ENCODE measurements at places on chromosomes 7 and 10.

GRCh38 chr10:16909961-16910792, 93.0 kb upstream of the RSU1 start:
- no peak for DNase-seq

DNA sequence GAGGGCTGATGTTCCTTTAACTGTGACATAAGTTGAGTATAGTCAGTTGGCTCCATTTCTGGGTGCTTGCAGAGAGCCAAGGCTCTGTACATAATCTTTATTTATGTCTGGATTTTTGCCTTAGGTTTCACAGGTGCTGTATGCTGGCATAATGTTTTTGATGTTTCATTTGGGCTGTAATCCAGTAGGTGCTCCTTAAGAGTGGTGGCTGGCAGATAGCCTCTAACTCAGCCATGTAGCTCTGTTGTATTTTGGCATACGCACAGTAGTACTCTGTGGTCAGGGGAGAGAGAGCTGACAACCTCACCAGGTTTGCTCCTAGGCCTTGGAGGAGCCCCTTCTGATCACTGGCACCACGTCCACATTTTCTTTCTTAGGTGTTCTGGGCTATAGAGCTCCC, 61.1 kb downstream of the RNF133 start:
- DNase-seq, result no peak

DNA sequence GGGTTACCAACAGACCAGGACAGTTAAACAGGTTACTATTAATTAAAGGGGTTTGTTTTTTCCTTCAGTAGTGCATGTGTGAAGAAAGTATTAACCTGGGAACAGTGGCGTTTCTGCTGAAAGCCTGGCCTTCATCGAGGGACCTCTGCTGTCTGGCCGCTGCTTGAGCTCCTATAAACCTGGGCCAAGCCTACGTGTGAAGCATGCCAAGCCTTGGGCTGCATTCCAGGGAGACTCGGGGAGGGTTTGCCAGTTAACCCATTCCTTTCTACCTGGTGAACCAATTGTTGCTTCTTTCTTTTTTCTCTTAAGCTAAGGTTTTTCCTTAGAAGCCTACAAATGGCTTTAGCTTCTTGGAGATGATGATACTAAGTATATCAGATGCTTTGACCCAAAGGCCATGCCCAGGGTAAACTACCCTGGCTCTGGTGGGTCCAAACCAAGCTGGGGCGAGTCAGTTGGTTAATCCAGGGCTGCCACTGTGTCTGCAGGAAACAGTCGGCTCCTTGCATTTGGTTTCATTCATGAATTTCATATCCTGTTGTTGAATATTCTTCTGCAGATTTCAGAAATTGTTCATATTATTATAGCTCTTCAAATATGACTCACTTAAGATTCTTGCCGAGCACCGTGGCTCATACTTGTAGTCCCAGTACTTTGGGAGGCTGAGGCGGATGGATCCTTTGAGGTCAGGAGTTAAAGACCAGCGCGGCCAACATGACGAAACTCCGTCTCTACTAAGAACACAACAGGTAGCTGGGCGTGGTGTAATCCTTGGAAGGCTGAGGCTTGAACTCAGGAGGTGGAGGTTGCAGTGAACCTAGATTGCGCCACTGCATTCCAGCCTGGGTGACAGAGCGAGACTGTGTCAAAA, 23.8 kb downstream of the PFKP start:
- no peak for DNase-seq

- DNase-seq, result no peak
These were observed at the start of gene NEUROD6 for GRCh38 chr7:31340603-31341002. NEUROD6 (minus strand) TSS chr7:31340726; CDS start chr7:31339268, 1,458 bp downstream.

DNA sequence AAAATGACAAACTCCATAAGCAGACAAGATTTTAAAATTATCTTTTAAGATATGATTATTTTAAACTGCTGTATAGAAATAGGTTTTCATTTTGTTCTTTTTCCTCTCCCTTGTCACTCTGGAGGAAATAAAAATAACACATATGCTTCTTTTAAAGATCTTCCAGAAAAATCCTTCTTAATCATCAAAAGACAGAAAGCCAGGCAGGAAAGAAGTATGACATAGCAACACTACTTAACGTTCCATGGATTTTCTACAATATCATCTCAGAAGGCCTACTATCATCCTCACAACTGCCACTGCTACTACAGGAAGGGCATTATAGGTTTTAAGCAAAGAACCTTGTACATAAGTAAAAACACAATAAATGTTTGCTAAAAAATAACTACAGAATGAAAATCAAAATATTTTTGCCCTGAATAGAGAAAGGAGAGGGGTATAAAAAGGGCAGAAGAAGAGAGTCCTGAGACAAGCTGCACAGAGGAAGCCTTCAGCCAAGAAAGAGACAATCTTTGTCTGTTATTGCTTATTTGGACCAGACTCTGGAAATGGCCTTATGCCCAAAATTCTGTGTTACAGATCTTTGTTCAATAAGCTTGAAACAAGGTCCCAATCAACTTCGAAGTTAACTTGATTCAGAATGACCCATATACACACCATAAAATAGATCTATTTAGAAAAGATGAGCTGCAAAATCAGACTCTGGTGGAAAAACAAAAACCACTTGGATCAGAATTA, 67.8 kb downstream of the ABI1 start:
- no peak for DNase-seq

- no peak for DNase-seq
These were observed 10.5 kb downstream of the LSM5 start for GRCh38 chr7:32479574-32480200.

DNA sequence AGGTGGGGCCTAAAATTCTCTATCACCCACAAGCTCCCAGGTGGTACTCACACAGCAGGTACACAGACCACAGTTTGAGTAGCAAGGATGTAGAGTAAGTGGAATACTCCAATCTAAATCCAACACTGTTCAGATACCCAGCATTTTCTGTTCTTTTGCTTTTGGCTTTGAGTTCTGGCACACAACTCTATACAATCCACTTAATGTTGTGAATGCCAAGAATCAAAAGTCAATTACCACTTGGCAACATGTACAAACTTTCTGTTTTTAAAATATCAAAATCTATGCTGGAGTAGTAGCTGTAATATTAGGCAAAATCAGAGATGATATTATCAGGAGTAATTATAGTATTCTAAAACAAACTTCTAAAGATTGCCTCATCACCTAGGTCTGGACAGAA, 133.4 kb upstream of the LRRTM3 start:
- DNase-seq, result no peak

DNA sequence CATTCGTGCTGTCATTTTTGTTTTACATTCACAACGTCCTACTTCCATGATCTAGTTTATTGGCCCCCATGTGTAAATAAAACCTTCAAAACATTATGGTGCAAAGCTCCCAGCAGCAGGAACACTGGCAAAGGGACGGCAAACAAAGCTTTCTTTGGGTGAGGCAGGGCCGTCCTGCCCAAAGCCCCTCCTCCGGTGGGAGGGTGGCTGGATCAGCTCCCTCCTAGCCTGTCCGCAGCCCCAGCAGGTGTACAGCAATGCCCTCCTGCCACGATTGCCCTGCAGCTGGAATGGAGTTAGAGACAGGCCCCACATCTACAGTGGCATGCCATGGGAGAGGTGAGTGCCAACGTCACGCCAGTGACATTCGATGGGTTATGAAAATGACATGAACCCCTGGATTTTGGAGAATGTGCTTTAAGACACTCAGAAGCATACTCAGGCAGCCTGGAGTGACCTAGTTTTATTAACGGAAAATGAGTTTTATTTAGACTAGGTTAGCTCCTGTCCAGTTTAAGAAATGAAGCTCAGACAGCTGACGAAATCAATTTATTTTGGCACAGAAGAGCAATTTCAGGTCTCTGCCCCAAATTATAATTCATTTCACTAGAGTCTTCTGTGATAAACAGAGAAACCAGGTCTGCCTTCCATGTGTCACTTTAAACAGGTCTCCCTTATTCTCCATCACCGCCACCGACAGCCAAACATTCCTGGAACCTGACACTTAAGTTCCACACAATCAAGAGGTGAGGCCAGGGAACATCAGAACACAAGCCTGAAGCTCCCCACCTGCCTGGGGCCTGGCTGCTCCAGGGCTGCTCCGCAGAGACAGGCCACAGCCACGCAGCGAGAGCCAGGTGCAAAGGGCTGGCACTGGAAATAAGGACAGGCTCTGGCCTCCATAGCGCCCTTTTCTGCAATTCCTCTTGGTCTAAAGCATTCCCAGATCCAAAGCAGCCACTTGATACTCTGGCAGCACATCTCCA, 50.1 kb downstream of the VOPP1 start:
- DNase-seq, result no peak

Measured in NK-92 treated with Interleukin-12 subunit alpha and Interleukin-12 subunit beta, amount 100 ng/mL, for 24 hours (cell line).